ENCODE measurements at places on chromosomes 13 and 19. TPM values are rescaled to one million over a fixed set of nuclear protein-coding genes. Genes with fewer than 3 reads are reported as not detected.

KCTD12 gene
- total RNA-seq, result 6.1 TPM

EFNB2 gene
- total RNA-seq, result 0.07 TPM

SIGLEC8 gene
- total RNA-seq, result not detected

GRCh38 chr19:48745208-48745995 lies 1.3 kb downstream of the IZUMO1 start:
- no peak overlapping the region for H3K27ac ChIP-seq
- H3K27me3 ChIP-seq, result peaks cover 15% of the 10 kb centered on the region
- H3K36me3 ChIP-seq, result no peaks in the 10 kb centered on the region
- peak; percentile 63 for DNase-seq
- H3K4me1 ChIP-seq, result peaks cover 12% of the 10 kb centered on the region
- H3K4me3 ChIP-seq, result no peak overlapping the region

GRCh38 chr13:30738526-30739236 lies 3.3 kb downstream of the ALOX5AP start:
- H3K4me3 ChIP-seq, result no peak overlapping the region
- no peak overlapping the region for H3K27ac ChIP-seq
- peaks cover 3% of the 10 kb centered on the region for H3K36me3 ChIP-seq
- DNase-seq, result no peak
- peaks cover 72% of the 10 kb centered on the region for H3K4me1 ChIP-seq

GRCh38 chr13:39692660-39693438 lies 37.4 kb downstream of the COG6 start:
- no peak overlapping the region for H3K27ac ChIP-seq
- peaks cover 10% of the 10 kb centered on the region for H3K36me3 ChIP-seq
- no peak for DNase-seq
- H3K27me3 ChIP-seq, result no peaks in the 10 kb centered on the region
- H3K4me1 ChIP-seq, result peaks cover 12% of the 10 kb centered on the region
- H3K4me3 ChIP-seq, result no peak overlapping the region

- H3K4me3 ChIP-seq, result no peak overlapping the region
- peaks cover 14% of the 10 kb centered on the region for H3K4me1 ChIP-seq
- H3K27ac ChIP-seq, result no peak overlapping the region
- peaks cover 67% of the 10 kb centered on the region for H3K27me3 ChIP-seq
These were observed 633 bp downstream of the SHISA7 start for GRCh38 chr19:55442372-55442961.

DNA sequence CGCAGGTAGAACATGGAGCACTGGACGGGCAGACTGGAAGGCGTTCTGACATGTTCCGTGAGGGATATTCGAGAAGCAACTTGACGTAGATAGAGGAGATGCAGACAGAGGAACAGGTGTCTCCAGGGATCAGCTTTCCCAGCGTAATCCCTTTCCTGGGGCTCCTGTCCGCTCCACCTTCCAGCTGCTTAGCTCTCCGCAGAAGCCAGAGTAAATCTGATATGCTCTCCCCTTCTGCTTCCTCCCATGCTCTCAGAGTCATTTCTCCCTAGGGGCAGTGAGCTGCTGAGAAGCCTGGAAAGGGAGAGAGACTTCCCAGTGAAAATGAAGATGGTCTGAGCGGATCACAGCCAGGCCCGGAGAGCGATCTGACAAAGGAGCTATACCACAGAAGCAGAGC lies 23.0 kb upstream of the OLFM4 start:
- no peak overlapping the region for H3K4me3 ChIP-seq
- DNase-seq, result no peak
- no peaks in the 10 kb centered on the region for H3K4me1 ChIP-seq
- no peak overlapping the region for H3K27ac ChIP-seq
- peaks cover 6% of the 10 kb centered on the region for H3K27me3 ChIP-seq
- H3K36me3 ChIP-seq, result no peaks in the 10 kb centered on the region
